Stimulated activated CD8-positive, alpha-beta memory T cell treated with anti-CD3 and anti-CD28 coated beads, Interleukin-4, amount 100 ng/mL, for 48 hours (primary cell): ENCODE measurements at places on chromosomes 5 and 9.
A peak's percentile ranks its signal among the peaks of the same experiment; 100 is the strongest.

GRCh38 chr9:108903420-108904103, 30.4 kb downstream of the ELP1 start:
- DNase-seq: no peak

- peak; percentile 71 for DNase-seq
Measured at GRCh38 chr5:112921026-112921832, 798 bp downstream of the REEP5 start.

DNA sequence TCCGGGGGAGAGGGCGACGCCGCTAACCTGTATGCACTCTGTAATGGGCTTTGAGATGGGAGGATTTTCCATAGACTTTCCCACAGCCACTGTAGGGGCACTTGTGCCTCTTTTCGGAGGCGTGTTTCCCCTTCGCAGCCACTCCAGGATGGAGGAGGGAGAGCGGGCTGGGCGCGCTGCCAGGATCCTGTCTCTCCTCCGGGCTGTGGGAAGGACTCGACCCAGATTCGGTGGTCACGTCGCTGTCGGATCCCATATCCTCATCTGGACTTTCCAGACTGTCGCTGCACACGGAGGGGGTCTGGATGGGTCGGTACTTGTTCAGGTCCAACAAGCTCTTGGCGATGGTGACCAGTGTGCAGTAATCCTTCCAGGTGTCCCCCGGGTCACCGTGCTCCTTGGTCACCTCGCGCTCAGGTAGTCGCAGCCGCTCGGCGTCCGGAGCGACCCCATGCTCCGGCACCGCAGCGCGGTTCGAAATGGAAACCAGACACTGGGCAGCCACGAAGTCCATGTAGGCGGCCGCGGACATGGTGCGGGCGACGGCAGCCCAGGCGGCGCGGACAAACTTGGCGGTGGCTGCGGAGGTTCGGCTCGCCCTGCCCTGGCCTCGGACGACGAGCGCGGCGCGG, 1.5 kb downstream of the KLF9 start:
- peak; percentile 59 for DNase-seq

DNA sequence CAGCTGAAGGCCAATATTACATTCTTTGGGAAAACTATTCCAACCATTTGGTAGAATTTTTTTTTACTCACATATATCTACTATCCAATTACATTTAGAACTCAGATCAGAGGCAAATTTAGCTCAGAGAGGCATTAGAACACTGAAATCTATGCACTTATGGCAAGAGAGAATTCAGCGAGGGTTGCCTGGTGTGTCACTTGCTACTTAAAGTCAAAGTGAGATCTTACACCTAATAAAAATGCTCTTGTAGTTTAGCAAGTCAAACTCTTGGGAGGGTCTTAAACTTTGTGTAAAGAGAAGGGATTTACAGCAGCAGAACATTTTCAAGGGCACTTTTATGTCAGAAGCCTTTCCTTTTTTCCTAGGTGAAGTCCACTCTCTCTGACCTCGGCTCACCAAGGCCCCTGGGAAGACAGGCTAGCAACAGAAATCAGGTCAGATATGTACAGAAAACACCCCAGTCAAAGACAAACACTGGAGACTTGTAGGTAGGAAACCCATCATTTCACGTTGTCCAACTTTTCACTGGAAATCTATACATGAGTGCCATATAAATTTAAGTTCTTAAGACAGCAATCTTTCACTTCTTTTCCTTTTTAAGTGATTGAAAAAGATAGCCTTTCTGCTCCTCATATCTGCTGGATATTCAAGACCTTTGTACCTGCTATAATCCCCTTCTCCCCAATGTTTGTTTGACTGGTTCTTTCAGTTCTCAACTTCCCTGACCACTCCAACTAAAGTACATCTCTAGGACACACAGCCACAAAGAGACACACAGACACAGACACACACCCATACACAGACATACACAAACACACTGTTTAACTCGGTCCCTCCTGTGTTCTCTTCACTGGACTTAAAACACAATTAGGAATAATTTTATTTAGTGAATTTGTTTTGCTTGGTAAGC, 635.8 kb downstream of the PDE4D start:
- no peak for DNase-seq

- DNase-seq: no peak
Measured at GRCh38 chr5:90293931-90294330, 115.6 kb downstream of the CETN3 start.

- no peak for DNase-seq
Measured at GRCh38 chr5:1877103-1878049, 5.3 kb downstream of the IRX4 start.

DNA sequence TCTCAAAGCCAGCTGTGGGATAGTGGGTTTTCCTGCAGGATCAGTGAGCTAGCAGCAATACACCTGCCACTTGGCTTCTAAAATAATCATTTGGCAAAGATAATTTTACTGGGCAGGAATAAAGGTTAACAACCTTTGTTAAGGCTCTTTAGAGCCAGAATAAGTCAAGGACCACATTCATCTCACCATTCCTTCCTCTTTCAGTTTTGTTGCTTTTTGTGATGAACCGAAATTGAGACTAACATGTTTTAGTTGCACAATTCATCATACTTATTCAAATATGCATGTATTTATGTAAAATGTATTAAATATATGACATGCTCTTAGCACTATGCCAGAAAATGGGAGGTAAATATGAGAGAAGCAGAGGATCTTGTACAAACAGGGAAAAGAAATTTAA, 824.4 kb upstream of the TYRP1 start:
- DNase-seq: no peak
